ENCODE measurements at places on chromosomes 7 and 10.

- no peak for DNase-seq
Measured at GRCh38 chr7:50696810-50697582, 85.7 kb downstream of the GRB10 start.

DNA sequence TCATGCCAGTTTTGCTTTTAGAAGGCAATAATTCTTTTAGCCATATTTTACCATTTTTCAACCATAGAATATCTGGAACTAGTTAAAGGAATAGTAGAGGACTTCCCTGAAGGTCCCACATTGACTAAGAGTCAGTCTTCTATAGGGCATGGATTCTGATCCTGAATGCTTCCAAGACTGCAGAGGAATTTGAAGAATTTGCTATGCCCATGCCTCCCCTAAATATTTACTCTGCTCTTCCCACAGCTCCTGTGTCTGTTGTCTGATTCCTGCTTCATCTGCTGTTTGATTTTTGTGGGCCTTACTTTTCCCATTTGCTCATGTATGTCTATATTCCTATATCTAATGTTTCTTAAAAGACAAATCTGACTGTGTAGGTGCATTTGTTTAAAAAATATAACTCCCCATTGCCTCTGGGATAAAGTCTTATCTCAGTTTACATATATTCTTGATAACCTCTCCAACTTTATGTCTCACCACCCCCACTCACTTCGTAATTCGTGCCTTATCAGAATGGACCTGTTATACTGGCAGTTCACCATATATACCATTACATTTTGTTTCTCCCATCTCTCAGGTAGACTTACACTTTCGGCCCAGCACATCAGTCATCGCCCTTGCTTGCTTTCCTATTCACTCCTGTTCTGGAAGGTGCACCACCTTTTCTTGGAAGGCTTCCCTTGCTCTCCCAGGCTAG, 33.9 kb downstream of the LRRC4 start:
- DNase-seq = no peak

DNA sequence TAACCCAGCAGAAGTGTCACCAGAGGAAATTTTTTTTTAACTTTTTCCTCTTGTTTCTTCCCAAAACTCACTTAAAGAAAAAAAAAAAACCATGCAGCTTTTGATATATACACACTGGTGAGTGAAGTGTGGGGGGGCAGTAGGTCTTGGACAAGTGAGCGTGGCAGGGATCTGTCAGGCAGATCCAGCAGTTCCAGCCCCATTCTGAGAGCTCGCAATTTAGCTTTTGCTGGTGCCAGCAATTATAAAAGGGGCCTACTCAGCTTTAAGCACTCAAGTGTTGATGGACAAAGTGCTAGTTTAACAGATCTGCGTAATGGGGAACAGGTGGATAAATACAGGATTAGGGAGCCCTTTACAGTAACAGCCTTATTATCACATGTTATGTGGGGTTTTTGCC, 619.2 kb upstream of the GALNT17 start:
- DNase-seq = no peak

GRCh38 chr7:98968621-98969020, 90.3 kb downstream of the TRRAP start:
- DNase-seq = no peak

- DNase-seq = no peak
Measured at GRCh38 chr7:43112459-43112940, at the start of gene HECW1. TSS of gene HECW1 (plus strand) at chr7:43112647. CDS start at chr7:43243906, 131,259 bp downstream.

DNA sequence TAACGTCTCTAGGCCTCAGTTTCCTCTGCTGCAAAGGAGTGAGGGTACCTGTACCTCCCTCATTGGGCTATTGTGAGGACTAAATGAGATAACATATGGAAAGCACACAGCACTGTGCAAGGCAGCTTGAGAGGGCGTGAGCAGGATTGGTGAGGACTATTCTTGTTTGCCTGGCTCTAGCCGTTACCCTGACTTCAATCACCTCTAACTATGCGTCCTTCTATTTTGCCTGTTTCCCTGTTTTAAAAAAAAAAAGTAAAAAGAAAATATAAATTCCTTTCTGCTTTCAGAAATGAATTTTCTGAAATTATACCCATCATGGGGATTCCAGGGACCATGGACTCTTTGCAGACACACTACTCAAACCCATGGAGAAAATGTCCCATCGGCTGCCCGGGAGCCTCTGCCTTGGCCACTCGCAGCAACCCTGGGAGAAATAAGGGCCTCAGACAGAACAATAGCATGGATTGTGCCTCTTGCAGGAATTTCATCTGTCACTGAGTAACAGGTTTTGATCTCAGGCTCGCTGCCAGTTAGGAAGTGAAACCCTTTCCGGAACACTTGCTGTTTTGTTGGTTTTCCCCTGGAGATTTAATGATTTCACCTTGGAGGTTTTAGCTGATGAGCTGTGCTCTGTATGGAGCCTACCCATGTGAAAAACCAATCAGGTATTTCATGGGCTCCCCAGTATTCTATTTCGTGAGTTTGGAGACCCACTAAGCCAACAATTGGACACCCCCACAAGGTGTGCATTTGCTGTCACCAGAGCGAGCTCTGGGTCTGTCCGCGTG, 55.6 kb downstream of the STEAP1B start:
- no peak for DNase-seq

DNA sequence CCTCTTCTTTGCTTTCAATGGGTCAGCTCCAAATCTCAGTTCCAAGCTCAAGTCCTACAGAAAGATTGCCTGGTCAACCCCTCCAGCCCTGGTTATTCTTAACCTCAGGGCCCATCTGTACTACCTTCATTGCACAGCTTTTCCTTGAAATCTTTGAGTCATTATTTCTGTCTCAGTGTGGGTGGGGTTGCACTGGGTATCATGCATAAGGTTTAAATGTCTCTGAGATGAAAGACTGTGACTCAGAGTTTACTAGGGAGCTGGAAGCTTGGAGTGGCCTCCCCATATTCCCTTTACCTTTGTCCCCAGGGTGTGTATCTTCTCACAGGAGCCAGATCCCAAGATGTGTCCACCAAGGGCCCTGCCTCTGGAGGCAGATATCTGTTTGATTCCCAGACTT, 3.3 kb upstream of the OR6V1 start:
- no peak for DNase-seq

GRCh38 chr7:67251986-67252558, 255.4 kb downstream of the TYW1 start:
- DNase-seq = no peak

- no peak for DNase-seq
Measured at GRCh38 chr7:114645451-114645850, 230.8 kb downstream of the FOXP2 start.

- no peak for DNase-seq
Measured at GRCh38 chr7:120052884-120053382, 220.0 kb upstream of the KCND2 start.

- no peak for DNase-seq
Measured at GRCh38 chr7:111164442-111164841, 73.5 kb downstream of the LRRN3 start.

GRCh38 chr10:114998993-114999392, 61.0 kb downstream of the TRUB1 start:
- DNase-seq = no peak

- no peak for DNase-seq
Measured at GRCh38 chr7:55538538-55538937, 33.8 kb downstream of the VOPP1 start.

GRCh38 chr10:110498087-110498981, 627 bp downstream of the DUSP5 start:
- peak; percentile 43 for DNase-seq

DNA sequence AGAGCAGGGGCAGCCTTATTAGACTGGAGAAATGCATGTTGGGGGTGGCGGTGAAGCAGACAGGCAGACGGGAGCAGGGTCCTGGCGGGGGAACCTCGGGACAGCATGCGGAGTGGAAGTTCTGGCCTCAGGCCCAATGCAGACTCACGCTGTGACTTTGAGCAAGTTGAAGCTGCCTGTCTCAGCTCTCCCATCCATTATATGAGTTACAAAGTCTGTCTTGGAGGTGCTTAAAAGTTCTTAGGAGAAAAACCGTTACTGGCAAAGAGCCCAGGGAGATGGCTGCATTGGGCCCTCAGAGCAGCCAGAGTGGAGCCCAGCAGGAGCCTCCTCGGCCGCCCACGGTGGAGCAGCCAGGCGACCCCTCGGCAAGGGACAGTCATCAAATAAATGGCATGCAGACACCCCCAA, 509.5 kb downstream of the PLXNA4 start:
- no peak for DNase-seq

DNA sequence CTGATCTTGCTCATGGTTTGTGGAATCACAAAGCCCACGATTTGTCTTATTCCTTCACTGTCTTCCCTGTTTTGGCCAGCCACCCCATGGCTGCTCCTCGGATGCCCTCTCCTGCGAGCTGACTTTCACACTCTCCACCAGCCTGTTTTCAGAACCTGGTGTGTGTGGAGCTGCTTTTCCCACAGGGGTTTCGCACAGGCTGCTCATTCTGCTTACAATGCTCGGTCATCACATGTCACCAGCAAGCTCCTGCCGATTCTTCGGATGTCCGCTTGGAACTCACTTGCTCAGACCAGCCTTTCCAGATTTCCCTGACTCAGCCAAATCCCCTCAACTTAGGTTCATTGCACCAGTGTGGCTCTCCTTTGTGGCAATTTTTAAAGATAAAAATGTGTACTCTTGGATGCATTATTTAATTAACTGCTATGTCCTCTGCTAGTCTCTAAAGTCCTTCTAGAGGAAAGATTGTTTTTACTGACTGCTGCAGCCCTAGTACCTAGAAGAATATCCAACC, 1018.6 kb upstream of the LRRTM3 start:
- DNase-seq = no peak

GRCh38 chr10:124416733-124417132, 2.0 kb downstream of the OAT start:
- DNase-seq = no peak

- DNase-seq = no peak
Measured at GRCh38 chr10:14798636-14799035, 23.9 kb upstream of the FAM107B start.

- DNase-seq = no peak
Measured at GRCh38 chr7:105261689-105262088, 127.0 kb downstream of the SRPK2 start.

DNA sequence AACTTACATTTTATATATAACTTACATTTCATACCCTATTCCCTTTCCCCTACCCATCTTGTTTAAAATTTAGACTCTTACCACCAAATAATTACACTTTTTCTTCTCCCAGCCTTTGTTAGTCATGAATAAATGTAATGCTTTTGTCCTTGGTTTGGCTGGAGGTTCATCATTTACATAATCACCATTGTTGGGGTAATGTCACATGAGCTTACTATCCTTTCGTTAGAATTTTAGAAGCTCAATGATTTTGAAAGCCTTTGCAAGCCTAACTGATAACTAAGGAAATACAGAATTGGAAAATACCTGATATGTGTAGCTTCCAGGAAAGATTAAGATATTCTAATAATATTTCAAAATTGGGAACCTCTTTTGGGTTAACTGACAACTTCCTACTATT, 171.7 kb downstream of the PLXDC2 start:
- no peak for DNase-seq

- no peak for DNase-seq
Measured at GRCh38 chr7:54769203-54769602, 10.2 kb upstream of the SEC61G start.

- no peak for DNase-seq
Measured at GRCh38 chr7:35482231-35482630, 212.7 kb downstream of the HERPUD2 start.

DNA sequence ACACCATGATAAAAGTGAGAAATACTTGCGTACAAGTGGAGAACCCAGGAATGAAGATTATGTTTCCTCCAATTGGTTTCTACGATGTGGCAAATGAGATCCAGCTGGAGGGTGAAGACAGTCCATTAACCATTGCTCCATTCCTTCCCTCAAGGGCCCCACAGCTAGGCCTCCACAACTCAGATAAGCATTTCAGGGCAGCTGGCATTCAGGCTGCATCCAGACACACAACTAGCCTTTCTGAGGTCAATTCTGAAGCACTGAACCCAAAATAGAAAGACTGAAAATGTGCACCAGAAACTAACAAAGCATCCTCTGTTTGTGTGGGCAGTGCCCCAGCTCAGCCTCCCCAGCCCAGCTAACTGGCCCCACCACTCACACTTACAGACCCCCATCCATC, 94.8 kb downstream of the GSAP start:
- no peak for DNase-seq

GRCh38 chr7:50400114-50400513, 50.0 kb downstream of the FIGNL1 start:
- DNase-seq = no peak

DNA sequence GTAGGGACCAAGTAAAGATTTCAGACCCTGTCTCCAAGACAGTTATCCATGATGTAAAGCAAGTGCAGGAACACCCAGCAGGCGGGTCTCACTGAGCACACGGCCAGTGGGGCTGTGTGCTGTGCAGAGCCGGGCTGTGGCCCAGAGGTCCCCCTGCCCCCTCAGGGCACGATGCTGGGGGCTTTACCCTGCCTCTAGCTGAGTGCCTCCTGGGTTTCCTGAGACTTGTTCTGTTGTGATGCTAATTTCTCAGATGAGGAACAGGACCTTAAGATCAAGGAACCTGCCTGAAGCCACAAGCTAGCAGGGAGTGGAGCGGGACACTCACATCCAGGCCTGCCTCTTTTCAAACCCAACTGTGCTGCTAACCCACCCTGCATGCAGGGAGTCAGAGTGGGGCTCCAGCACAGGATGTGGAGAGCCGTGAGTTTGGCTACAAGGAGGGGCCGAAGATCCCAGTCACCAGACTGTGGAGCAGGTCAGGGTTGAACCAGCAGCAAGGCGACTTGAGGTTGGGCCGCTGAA, 76.1 kb upstream of the LYZL2 start:
- no peak for DNase-seq

DNA sequence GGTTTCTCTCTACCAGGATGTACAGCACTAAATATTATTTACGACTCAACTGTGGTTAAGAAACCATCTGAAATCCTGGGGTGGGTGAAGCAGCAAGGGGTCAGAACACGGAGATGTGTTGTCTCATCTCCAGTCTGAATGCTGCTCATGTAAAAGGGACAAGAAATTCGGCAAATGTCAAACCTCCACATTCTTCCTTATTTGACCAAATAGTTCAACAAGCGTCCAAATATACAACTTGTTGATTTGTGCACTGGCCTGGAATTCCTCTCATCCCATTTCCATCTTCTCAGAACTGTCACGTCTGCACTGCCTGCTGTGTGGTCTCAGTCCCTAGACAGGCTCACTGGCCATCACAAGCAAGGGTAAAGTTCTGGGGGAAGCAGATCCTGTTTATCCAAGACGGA, 520.0 kb downstream of the PARD3 start:
- DNase-seq = no peak

DNA sequence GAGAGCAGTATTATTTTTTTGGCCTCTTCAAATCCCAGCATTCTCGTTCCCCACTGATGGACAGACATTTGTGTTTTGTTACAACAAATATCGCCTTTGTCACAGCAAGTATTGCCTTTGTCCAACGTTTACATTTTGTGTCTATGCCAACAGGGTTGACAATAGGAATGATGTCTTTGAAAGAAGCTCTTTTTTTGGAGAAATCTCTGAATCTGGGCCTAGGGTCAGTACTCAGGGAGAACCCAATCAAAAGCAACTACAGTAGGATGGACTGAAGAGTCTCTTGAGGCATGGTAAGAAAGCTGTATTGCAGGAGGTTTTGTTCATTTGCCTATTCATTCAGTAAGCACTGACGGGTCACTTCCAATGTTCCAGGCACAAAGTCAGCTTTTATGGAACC, 57.7 kb upstream of the KLF14 start:
- no peak for DNase-seq

- DNase-seq = no peak
Measured at GRCh38 chr7:137885678-137886077, 38.9 kb upstream of the DGKI start.

GRCh38 chr7:77570330-77571011, 33.4 kb downstream of the PTPN12 start:
- DNase-seq = no peak

All from T follicular helper cell (primary cell).